ENCODE measurements at places on chromosomes 5 and 9.
A peak's percentile ranks its signal among the peaks of the same experiment; 100 is the strongest.

- no peak for DNase-seq
Observed at GRCh38 chr9:78393932-78394331, 97.0 kb downstream of the PSAT1 start.

- DNase-seq, result no peak
Observed at GRCh38 chr5:107470295-107470582, 200.5 kb downstream of the EFNA5 start.

GRCh38 chr9:132114102-132114707, 34.5 kb upstream of the MED27 start:
- peak; percentile 81 for DNase-seq

GRCh38 chr5:14258840-14259239, 115.7 kb downstream of the TRIO start:
- DNase-seq, result no peak

GRCh38 chr5:102858221-102858620, 103.1 kb downstream of the PAM start:
- no peak for DNase-seq

DNA sequence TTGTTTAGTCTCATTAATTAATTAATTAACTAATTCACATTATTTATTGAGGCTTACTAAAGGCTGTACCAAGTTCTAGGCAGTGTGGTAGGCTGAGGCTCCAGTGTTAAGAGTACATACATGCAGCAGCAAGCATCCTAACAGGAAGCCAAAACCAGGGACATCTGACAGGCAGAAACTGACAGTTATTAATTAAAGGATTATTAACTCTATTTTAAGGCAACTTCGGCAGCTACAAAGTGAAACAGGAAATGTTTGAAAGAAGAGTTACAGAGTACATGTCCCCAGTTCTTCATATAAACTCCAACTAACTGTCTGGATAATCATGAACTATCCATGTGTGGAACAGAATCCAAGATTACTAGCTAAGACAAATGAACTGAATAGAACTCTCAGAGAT, 39.3 kb upstream of the GABRB2 start:
- DNase-seq, result no peak

DNA sequence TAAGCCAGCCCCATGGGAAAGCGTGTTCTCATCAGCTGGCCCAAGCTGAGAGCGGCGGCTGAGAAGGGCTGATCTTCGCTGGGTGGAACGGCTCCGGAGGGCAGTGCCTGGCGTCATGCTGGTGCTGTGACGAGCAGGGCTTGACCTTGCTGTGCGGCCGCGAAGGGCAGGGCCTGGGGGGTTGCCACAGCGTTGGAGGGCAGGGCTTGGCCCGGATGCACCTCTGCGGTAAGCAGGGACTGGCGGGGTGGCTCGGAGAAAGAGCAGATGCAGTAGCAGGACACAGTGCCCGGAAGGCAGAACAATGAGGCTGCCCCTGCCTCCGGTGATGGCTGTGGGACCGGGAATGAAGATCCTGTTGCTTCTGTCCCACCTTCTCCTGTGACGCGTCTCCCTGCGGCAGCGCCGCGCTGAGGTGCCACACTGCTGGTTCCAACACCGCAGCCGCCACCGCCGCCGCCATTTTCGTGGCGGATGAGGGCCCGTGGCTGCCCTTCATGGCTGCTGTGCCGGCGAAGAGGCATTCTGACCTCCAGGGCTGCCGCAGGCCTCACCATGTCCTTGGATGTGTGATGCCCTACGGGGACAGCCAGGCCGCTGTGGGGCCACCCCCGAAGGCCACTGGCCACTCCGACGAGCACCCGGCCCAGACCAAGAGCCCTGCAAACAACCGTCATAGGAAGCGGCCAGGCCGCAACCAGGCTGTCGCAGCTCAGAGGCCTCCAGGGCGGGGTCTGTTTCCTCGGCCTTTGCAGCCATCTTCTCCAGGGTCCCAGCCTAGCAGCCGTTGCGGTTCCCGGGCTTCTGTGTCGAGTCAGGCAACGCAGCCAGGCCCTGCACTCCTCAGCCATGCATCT, 890.5 kb upstream of the CTNND2 start:
- no peak for DNase-seq

DNA sequence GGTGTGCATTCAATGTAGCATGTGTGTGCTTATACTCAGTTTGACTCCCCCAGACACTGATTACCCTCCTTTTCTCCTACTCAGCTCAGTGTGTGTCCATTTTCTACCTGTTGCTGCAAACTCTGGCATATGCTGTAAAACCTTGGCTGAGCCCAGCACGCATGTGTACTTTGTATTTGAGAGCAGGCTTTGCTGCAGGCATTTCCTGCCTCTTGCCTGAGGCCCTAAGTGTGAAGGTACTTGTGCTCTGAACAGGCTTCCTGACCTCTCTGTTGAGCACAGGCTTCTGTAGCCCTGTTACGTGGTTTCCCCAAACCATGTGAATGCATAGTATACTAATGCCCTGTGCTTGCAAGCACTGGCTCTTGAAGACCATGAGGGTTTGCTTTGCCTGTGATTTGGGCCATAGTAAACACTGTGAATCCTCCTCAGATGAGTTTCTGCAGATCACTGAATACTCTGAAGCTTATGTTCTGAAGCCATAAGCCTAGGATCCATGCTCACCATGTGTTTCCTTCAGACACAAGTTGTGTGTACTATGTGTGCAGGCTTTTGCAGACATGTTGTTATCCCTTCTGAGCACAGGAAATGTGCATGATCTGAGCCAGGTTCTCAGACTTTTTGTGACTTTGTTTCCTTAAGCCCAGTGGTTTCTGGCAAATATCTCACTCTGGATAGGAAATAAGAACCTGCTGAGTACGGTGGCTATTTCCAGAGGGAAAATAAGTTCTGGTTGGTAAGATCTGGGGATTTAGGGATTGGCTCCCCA, 124.9 kb upstream of the RUSC2 start:
- no peak for DNase-seq

GRCh38 chr5:15704397-15704947, 204.5 kb downstream of the FBXL7 start:
- DNase-seq, result no peak

DNA sequence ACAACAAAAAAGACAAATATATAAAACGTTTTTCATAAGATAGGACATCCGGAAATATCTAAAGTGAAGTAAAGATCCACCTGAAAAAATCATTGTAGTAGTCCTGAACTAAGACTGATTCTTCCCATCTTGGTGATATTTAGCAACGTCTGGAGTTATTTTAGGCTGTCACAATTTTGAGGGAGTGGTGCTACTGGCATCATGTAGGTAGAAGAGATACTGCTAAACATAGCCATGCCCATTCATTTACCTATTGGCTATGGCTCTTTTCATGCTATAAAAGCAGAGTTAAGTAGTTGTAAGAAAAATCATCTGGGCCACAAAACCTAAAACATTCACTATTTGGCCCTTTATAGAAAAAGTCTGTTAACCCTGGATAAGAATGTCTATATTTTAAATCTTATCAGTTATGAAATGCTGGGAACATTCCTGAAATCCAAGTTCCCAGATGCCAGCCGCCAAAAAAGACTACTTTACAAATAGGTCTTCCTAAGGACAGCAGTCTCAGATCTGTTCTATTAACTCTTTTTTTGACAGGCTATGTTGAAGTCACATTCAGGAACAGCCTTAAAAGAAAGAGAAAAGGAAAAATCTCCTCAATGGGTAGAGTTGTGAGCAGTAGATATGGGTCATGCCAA, 27.0 kb downstream of the RAPGEF6 start:
- no peak for DNase-seq

DNA sequence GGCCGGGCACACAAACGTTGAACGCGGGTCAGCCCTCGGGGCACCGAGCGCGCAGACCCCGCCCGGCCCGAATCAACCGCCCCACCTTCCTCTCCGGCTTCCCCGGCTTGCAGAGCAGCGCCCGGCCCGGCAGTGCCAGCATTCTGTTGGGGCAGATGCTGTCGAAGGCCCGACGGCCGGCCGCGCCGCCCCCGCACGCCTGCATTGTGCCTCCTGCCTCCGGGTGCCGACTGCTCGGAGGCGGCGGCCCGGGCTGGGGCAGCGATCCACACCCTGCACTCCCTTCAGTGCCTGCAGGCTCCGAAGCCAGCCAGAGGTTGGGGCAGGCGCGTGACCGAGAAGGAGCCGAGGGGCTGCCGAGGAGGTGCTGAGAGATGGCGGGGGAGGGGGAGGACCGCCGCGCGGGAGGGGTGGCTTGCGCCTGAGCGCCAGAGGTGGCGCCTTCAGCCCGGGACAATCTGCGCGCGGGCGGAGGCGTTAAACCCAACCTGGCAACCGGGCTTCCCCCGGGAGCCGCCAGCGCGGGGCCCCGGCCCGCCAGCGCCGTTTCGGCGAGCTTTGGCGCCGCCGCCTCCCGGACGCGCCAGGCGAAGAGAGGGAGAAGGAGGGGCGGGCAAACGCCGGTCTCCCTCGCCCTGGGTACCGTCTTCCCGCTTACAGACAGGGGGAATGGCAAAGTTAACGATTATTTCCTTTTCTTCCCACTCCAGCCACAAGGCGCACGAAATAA, at the start of gene MCIDAS:
Gene MCIDAS (minus strand): TSS at position 382 of the 730 bp plus-strand sequence. CDS start 177 bp downstream, at position 205.
- peak; percentile 84 for DNase-seq

- DNase-seq, result peak; percentile 84
Observed at GRCh38 chr5:176817841-176818377, 7.5 kb downstream of the UNC5A start.

DNA sequence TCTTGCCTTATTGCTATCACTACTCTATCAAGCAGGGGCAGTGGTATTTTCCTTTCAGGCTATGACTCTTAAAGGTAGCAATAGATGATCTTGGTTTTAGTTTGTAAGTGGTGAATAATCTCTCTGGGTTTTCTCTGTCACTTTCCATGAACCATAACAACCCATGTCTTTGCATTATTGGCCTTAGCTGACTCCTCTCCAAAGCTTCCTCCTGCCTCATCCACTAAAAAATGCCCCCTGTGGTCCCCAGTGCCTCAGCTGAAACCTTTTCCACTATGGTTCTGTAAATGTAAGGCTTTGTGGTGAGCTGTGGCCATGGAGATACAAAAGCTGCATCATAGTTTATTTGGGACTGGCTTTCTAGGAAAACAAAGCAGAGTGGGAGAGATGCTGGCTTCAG, 128.8 kb downstream of the GPBP1 start:
- DNase-seq, result no peak

- no peak for DNase-seq
Observed at GRCh38 chr9:132059361-132059760, 20.3 kb downstream of the MED27 start.

GRCh38 chr9:68705531-68706362, 707 bp downstream of the PIP5K1B start:
- DNase-seq, result peak; percentile 60

DNA sequence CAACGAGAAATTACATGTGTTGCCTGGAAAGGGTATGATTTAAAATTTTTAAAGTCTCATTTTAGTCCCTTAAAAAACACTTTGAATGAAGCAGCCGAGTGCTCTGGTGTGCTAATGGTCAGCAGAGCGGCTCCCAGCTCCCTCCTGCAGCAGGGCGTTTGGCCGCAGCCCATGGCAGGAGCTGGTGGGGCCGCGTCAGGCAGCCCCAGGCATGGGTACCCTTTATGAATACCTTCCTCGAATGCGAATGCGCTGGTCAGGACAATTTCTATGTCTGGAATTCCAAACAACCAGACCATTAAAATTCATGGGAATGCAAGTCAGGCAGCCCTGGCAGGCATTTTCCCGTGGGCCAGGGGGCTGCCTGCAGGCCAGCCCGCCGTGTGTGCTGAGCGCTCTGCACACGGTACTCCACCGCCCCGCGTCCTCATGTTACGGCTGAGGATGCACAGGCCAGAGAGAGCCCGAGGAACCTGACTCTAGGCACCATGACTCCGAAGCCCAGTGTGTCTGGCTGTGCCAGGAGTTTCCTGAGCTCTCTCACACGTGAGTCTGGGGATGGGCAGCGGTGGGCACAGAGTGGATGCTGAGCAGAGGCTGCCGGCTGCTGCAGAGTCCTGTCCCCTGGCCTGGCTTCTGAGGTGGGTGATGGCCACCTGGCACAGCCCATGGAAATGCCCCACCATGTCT, 123.7 kb downstream of the WNK2 start:
- DNase-seq, result no peak

GRCh38 chr9:93464876-93465275, 11.5 kb upstream of the FAM120AOS start:
- DNase-seq, result no peak

- no peak for DNase-seq
Observed at GRCh38 chr9:118295413-118295812, 591.2 kb downstream of the TLR4 start.

DNA sequence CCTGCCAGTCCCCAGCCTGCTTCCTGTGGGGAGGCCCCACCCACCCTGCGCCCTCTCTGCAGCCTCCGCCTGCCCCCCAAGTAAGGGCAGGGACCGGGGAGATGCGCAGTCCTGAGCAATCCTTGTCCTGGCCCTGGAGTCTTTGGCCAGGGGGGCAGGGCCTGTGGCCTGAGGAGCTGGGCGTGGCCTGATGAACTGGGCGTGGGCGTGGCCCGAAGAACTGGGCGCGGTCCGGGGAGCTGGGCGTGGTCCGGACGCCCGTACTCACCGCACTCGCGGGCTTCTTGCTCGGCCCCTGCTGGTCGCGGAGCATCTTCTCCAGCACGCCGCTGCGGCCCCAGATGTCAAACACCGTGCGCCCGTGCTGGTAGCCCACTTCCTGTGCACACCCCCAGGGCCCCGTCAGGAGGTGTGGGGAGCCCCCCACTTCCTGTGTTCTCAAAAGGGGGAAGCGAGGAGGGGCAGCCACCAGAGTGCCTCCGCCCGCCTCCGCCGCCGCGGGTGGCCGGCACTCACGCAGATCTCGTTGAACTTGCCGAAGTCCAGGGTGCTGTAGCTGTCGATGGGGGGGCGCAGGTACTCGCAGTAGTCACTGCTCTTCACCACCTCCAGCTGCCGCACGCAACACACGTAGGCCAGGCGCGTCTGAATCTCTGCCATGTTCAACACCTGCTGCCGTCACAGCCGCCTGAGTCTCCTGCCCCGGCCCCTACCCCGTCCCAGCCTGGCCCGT, 2.7 kb upstream of the NSMF start:
- no peak for DNase-seq

- DNase-seq, result no peak
Observed at GRCh38 chr5:33711094-33711679, 180.6 kb downstream of the ADAMTS12 start.

- no peak for DNase-seq
Observed at GRCh38 chr9:589723-590122, 251.8 kb upstream of the DMRT1 start.

DNA sequence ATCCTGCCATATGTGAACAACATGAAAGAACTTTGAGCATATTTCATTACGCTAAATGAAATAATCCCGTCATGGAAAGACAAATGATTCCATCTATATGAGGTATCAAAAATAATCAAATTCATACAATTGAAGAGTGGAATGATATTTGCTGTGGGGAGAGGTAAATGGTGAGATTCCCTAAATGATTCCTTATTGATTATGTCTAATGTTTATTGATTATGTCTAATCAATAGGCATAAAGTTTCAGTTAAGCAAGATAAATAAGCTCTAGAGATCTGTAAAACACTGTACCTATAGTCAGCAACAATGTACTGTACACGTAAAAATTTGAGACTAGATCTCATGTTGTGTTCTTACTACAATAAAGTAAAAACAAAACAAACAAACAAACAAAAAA, 85.4 kb upstream of the MEGF10 start:
- no peak for DNase-seq

- no peak for DNase-seq
Observed at GRCh38 chr5:73901043-73901442, 275.0 kb downstream of the ARHGEF28 start.

Measured in HEK293T (cell line).